ENCODE measurements at places on chromosomes 3 and 15. TPM values are rescaled to one million over a fixed set of nuclear protein-coding genes. Genes with fewer than 3 reads are reported as not detected.
A peak's percentile ranks its signal among the peaks of the same experiment; 100 is the strongest.

BCL6 gene
- 188 TPM for total RNA-seq

- DNase-seq: no peak
Measured at GRCh38 chr3:76502076-76502475, 537.8 kb upstream of the ROBO2 start.

MEIS2 gene
- total RNA-seq: 22.0 TPM

DNA sequence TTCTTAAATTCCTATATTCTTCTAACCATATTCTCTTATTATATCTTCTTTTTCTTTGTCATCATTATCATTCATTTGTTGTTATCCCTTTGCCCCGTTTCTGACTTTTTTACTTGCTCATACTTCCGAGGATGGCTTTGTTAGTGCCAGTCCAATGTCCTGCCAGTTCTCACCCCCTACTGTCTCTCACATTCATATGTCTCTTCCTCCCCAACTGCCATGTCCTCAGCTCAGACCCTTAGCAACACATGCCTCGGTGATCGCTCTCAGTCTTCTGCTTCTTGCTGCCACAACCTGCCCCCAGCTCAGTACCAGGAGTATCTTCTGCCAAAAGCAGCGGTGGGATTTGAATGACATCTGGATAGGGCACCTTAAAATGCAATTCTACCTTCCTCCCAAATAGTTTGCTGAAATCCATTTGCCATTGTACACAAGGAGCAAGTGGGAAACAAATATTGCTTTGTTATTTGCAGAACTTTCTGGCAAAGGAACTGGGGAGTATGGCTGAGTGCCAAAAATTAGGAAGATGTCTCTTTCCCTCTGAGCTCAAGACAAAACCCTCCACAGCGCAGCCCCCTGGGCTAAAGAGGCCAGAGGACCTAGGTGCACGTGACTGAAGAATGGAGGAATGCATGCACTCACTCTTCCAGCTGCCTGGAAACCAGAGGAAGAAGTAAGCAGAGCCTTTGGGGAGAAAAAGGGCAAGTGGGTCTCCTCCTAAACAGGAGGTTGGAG lies 57.7 kb upstream of the CTNNB1 start:
- no peak for DNase-seq

FGD5 gene
- total RNA-seq: 57.4 TPM

SCAANT1 gene
- total RNA-seq: not detected

TMEM87A gene
- total RNA-seq: 71.6 TPM

DNA sequence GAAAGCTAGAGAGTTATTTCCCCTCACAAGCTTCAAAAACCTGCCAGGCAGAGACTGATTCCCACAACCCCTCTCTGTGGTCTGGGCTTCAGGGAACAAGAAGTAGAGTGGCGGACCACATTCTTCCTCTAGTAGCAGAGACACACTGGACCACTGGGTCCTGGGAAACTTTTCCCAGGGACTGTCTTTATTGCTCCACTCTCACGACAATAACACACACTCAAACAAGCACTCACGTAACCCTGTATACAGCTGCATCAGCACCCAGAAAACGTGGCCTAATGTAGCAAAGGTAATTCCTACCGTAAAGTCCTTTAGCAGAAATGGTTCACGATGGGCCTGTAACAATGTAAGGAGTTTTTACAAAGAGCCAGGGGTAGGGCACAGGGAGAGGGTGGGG lies 27.6 kb downstream of the CPOX start:
- no peak for DNase-seq

DNA sequence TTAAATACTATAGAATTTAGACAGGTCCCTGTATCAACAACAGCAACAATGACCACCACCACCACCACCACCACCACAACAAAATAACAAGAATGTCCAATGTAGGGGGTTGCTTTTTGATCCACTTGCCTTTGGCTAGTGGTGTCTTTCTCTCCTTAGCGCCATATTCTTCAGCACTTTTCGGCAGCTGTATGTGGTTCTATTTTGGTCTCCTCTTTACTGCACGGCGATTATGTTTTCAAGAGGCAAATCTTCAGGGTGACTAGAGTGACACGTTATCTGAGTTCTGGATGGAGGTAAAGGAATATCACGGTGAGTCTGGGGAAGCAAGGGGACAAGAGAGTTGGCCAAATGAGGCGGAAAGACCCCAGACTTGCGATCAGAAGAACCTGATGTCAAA lies 56.1 kb downstream of the ST6GAL1 start:
- DNase-seq: no peak

DNA sequence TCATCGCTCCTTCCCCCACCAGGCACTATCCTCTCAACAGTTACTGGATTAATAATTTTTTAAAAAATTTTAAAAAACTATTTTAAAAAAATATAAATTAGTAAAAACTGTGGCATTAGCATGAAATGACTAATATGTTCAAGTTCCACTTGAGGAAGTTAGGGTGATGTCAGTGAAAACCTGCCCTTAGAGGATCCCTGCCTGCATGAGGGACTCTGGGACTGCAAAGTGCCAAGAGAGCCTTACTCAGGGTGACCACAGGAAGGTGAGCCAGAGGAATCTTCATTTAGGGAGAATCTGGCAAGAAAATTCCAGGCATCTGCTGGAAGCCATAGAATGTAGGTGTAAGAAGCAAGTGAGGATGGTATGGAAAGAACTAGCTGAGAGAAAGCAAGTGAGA lies 157.7 kb upstream of the BCL6 start:
- DNase-seq: no peak

- no peak for DNase-seq
Measured at GRCh38 chr15:98827217-98827616, 178.9 kb downstream of the IGF1R start.

DNA sequence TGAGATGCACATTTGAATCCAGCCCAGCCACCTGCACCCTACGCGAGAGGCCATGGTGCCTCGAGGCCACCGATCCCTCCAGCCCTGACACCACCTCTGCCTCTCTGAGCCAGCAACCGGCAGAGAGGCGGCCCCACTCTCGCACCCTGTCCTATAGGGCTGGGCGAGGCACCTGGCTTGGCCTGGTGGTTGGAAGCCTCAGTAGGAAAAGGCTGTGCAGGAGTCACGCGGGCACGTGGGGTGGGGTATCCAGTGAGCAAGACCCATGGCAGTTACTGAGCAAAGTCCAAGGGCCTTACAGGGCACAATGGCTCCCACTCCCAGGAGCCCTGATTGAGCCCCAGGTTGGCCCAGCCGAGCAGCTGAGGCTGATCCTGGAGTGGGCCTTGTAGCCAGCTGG lies 12.4 kb upstream of the DUSP7 start:
- DNase-seq: no peak

MAPKBP1 gene
- total RNA-seq: 54.3 TPM

- no peak for DNase-seq
Measured at GRCh38 chr15:31101262-31102038, at the start of gene TRPM1. TSS of gene TRPM1 (minus strand) at chr15:31101725. CDS start at chr15:31081355, 20,370 bp downstream.

DNA sequence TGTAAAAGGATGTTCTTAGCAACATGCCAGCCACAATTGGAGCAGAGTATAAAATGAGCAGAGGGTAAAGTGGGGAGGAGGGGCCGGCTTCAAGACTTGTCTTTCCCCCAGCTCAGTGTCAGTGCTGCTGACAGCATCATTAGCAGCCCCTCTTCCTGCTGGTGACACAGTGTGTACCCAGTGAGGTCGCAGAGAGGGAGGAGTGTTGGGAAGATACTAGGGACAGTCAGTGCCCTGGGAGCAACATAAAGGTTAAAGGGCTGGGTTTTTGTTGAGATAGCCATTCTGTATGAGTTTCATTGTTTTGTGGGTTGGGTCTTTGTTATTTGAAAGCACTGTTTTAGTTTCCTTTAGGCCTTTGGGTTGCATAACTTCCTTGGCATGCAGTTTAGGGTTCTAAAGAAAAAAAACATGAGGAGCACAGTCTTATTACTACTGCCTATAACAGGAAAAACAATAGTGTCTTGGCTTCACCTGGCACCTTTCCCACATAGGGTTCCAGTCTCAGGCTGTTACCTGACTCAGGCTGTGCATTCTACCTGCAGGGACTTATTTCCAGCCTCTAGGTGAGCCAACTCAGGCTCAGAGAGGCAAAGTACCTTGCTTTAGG lies 94.1 kb upstream of the SKOR1 start:
- DNase-seq: no peak

GRCh38 chr3:158528076-158528674 lies 42.8 kb upstream of the MLF1 start:
- DNase-seq: no peak

DNA sequence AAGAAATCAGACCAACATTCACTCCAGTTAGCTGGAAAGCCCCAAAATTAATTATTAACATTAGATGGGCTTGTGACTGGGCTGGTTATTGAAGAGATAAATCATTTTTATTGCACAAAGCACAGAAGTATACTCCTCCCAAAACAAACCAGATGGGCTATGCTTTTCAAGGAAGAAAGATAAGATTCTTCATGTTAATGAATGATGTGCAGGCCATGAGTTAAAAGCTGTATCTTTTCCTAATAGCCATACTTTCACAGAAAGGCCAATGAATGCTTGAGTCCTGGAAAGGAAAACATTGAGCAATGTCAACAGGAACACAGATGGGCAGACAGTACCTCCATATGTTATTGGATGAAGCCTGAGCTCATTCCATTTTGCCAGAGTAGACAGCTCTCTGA lies 55.4 kb downstream of the OCA2 start:
- no peak for DNase-seq

DNA sequence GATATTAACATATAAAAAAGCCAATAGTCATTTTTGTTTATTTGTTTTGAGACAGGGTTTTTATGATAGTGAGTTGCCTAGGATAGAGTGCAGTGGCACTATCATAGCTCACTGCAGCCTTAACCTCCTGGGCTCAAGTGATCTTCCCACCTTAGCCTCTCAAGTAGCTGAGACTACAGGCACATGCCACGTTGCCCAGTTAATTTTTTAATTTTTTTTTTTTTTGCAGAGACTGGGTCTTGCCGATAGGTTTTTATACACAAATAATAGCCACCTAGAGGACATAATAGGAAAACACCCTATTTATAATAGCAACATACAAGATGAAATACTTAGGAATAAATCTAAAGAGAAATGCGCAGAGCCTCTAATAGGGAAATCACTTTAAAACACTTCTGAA lies 13.3 kb downstream of the EIF3J start:
- DNase-seq: no peak

GRCh38 chr3:160005004-160005403 lies 16.4 kb downstream of the IL12A start:
- no peak for DNase-seq

ROPN1 gene
- total RNA-seq: not detected

DNA sequence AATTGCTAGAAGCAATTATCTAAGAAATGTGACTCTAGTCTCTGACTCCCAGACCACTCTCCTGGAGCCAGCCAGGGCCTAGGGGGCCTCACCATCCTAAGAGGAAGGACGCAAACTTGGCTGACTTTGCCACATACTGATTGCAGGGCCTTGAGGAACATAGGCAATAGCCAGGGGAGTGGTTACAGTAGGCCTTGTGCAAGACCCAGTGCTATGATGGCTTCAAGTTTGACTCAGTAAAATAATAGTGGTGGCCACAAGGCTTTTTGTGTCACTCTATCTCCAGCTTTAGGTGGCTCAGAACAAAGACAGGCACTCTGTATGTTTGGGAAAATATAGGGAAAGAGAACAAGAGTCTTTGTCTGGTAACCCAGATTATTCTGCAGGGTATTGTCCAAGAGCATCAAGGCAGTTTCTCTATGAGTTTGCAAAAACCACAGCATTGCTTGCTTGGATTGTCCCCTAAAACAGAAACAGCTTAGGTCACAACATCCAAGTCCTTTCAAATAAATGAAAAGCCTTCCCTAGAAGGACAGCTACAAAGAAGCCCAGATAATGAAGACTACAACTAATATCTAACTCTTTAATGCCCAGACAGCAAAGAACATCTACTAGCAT lies 631.5 kb downstream of the PYDC2 start:
- no peak for DNase-seq

- DNase-seq: no peak
Measured at GRCh38 chr3:14804835-14805780, 13.7 kb upstream of the FGD5 start.

GRCh38 chr15:43025150-43025549 lies 80.7 kb downstream of the UBR1 start:
- no peak for DNase-seq

- no peak for DNase-seq
Measured at GRCh38 chr15:67937153-67937761, 97.4 kb upstream of the RNU6-1 start.

DNA sequence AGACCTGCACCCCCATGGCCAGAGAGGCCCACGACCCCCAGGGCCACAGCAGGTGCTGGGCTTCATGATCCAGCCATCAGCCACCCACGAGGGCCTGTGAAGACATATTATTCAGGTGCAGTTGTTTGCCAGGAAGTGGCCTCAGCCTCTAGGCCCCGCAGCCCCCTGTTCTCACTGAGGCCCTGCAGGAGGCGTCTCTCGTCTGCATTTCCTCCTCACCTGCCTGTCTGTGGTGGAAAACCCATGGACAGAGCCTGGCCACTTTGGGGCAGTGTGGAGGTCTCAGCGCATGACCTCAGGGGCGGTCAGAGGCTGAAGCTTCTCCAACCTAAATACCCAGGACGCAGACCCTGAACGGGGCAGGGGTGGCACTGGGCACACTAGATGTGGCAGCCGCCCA lies 18.6 kb downstream of the UROC1 start:
- no peak for DNase-seq

C2CD4A gene
- total RNA-seq: not detected

DNA sequence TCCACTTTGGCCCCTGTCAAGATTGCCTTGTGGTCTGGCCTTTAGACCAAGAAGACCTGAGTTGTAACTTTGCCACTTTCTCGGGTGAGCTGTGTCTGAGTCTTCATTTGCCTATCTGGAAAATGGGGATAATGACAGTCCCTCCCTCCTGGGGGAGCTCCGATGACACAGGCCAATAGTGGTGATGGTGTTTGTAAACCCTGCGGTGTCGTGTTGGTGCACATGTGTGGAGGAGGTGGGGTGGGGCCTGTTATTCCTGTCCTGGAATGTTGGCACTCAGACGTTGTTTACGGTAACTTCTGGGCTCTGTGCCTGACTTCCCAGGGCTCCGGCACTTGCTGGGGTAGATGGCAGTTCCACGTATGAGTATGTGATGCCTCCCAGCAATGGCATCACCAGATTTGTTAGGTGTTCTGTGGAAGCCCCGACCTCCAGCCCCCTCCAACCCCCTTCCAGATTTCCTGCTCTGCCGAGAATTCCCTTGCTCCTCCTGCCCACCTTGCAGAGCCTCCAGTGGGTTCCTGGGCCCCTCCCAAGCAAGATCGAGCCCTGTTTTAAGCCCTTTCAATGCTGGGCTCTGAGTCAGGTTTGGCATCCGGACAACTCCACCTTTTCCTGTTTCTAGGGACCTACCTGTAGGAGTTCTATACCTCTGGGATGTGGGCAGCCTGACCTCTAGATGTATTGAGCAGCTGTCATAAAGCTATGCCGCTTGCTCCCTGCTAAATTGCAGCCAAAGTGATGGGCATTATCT lies 31.4 kb downstream of the HRH1 start:
- DNase-seq: peak; percentile 70

DNA sequence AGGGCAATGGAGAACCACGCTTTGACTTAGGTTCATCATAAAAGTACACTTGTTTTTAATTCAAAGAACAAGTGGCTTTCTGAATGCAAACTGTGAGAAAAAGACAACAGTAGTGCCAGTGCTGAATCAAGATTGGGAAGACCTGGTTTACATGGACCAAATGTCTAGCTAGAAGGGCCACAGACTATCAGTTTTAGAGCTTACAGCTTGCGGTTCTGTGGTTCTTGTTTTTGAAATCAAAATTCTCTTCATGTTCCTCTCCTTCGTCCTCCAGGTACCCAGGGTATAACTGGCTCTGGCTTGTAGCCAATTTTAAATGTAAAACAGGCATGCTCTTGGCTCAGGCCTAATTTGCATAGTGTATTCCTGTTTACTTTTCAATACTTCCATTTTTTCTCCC lies 124.6 kb downstream of the TGFBR2 start:
- no peak for DNase-seq

- no peak for DNase-seq
Measured at GRCh38 chr3:106247902-106248684, 379.3 kb upstream of the CBLB start.

TM4SF18 gene
- 11.8 TPM for total RNA-seq

GRCh38 chr3:157926822-157927221 lies 179.4 kb downstream of the SHOX2 start:
- DNase-seq: no peak
